ENCODE measurements at places on chromosomes 3 and 15.
A peak's percentile ranks its signal among the peaks of the same experiment; 100 is the strongest.

GRCh38 chr15:93102211-93102610 is 13.2 kb upstream of the RGMA start:
- DNase-seq, result no peak

GRCh38 chr3:186784820-186785494 is 1.6 kb downstream of the EIF4A2 start:
- no peak for DNase-seq

GRCh38 chr3:135897715-135898114 is 67.8 kb upstream of the PPP2R3A start:
- DNase-seq, result no peak

DNA sequence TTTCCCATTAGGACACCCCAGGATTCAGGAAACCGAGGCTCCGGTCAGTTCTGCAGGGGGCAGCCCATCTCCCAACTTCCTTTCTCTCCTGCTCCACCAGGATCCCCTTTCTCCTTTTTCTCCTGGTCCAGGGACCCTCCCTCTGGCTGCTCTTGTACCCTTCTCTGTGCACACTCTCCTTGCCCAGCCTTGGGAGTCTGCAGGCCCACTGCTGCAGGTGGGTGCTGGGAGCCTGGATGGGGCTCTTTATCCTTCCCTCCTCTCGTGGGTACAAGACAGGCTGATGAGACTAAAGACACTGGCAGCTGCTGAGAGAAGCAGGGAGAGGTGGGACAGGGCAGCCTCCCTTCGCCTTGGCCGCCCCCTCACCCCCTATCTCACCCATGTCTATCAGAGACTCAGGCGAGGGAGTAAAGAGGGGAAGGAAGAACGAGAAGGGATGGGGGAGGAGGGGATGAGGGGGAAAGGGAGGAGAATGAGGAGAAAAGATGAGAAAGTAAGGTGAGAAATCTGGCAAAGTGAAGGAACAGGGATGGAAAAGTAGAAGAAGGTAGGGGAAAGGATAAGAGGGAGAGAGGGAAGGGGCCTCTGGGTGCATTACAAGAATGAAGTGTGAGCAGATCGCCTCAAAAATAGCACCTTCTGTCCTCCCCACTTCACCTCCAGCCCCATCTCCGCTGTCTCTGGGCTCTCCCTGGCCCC is 45.2 kb downstream of the ITGA11 start:
- DNase-seq, result no peak

DNA sequence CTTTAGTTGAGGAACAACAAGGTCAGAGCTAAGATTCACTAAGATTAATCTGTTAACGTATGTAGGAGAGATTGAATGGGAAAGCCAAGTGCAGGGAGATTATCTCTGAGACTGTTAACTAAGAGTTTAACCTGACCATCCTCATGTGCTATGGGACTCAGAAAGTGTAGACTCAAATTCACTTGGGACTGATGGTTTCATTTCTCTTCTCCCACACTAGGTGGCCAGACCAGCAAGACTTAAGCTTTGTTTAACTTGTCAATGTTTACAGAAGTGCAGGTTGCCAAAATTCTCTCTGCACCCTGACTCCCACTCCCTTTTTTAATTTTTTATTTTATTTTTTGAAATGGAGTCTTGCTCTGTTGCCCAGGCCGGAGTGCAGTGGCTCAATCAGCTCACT is 6.3 kb upstream of the HEXA start:
- no peak for DNase-seq

GRCh38 chr15:34654625-34655024 is 71.2 kb upstream of the GOLGA8B start:
- DNase-seq, result no peak

DNA sequence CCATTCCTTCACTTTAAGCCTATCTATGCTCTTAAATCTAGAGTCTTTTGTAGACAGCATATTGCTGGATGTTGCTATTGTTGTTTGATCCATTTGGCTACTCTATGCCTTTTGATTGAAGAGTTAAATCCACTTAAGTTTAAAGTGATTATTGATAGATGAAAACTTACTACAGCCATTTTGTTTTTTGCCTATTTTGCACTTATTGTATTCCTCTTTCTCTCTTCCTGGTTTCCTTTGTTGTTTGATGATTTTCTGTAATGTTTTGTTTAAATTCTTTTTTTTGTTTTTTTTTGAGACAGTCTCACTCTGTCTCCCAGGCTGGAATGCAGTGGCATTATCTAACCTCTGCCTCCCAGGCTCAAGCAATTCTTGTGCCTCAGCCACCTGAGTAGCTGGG is 19.8 kb downstream of the IQCF6 start:
- DNase-seq, result no peak

DNA sequence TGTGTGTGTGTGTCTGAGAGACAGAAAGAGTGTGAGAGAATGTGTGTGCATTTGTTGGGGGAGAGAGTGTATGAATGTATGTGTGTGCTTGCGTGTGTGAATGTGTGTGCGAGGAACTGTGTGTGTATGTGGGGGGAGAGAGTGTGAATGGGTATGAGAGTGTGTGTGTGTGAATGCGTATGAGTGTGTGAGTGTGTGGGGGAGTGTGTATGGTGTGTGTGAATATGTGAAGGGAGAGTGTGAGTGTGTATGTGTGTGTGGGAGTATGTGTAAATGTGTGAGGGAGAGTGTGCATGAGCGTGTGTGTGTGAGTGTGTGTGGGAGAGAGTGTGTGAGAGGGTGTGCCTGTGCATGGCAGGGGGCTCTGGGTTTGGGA is 79.8 kb upstream of the ABHD17C start:
- DNase-seq, result no peak

GRCh38 chr3:123150449-123151215 is 51.1 kb upstream of the SEC22A start:
- no peak for DNase-seq

- no peak for DNase-seq
These were observed 68.0 kb upstream of the SLC6A11 start for GRCh38 chr3:10748040-10748439.

DNA sequence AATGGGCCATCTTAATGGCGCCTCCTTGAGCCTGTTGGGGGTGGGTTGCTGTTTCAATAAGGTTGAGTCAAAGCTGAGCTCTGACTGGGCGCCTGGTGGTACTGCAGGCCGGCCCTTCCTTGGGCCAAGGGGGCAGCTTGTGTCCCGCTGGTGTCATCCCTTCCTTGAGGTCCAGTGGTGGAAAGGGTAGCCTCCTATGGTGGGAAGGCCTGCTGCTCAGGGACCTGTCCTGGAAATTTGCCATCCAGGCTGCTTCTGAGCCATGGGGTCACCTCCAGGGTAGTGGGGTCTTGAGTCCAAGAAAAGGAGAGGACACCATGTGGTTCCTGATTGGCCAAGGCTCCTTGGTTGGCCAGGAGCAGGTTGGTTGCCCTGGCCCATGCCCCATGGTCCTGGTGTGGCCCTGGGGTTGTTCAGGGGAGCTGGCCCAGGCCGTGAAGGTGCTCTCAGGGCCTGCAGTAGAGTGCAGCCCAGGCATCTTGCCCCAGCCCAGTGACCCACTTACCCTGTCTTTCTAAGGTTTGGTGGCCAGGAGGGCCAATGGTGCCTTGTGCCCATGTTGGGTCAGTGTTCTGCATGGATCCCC is 188.7 kb downstream of the UBE3A start:
- DNase-seq, result no peak

GRCh38 chr3:25610167-25610566 is 54.5 kb downstream of the TOP2B start:
- no peak for DNase-seq

GRCh38 chr3:124699051-124699450 is 31.2 kb upstream of the UMPS start:
- no peak for DNase-seq

- DNase-seq, result no peak
These were observed 32.9 kb downstream of the PLCH1 start for GRCh38 chr3:155712008-155712407.

GRCh38 chr3:185992831-185993374 is 55.1 kb upstream of the TRA2B start:
- DNase-seq, result no peak

- no peak for DNase-seq
These were observed 84.1 kb downstream of the MEIS2 start for GRCh38 chr15:37016231-37016630.

GRCh38 chr3:61814674-61815073 is 253.3 kb downstream of the PTPRG start:
- no peak for DNase-seq

DNA sequence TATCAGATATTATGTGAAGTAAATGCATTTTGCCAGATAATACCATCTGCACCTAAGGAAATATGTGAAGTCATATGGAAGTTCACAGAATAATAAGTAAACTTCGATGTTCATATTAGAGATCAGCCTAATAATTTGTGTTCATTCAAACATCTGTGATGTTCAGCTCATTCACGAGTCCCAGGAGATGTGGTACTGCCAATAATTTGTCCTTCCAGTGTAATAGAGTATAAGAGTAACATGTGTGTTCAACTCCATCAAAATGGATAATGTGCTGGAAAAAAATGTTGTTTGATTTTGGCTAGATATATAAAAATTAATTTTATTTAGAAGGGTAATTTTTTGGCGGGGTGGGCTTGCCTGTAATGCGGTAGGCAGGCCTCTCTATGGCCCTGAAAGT is 75.4 kb upstream of the ARL6 start:
- DNase-seq, result no peak

DNA sequence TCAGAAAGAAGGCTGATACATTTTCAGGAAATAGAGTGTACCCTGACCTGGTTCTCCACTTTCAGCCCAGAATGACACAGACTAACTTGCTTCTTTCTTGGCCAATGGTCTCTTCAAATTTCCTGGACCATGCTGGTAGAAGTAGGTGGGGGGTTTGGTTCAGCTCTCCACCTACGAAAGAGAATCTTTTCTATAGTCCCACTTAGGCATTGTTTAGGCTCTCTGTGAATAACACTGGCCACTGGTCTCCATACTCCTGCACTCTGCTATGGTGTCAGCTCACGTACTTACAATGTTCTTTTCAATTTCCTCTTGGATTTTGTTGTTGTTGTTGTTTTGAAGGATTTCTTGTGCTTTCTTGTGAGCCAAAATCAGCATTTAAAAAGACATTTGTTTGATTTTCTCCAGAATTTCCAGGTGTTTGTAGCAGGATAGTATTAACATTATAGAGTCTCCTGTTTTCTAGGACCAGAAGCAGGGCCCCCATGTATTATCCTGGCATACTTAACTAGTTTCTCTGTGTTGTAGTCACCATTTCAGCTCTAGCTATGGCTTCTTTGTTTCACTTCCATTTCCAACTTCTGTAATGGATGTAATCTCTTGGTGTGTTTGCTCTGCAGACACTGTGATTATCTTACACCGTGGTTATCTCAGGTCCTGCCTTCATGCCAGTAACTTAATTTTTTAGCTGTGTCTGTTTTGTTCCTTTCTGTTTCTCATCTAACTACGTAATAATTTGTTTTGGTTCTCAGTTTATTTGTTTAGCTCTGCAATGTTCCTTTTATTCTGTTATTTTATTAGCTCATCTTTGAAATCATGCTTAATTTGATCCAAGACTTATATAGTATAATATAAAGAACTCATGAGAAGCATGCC is 61.4 kb downstream of the CHRNA7 start:
- DNase-seq, result no peak

DNA sequence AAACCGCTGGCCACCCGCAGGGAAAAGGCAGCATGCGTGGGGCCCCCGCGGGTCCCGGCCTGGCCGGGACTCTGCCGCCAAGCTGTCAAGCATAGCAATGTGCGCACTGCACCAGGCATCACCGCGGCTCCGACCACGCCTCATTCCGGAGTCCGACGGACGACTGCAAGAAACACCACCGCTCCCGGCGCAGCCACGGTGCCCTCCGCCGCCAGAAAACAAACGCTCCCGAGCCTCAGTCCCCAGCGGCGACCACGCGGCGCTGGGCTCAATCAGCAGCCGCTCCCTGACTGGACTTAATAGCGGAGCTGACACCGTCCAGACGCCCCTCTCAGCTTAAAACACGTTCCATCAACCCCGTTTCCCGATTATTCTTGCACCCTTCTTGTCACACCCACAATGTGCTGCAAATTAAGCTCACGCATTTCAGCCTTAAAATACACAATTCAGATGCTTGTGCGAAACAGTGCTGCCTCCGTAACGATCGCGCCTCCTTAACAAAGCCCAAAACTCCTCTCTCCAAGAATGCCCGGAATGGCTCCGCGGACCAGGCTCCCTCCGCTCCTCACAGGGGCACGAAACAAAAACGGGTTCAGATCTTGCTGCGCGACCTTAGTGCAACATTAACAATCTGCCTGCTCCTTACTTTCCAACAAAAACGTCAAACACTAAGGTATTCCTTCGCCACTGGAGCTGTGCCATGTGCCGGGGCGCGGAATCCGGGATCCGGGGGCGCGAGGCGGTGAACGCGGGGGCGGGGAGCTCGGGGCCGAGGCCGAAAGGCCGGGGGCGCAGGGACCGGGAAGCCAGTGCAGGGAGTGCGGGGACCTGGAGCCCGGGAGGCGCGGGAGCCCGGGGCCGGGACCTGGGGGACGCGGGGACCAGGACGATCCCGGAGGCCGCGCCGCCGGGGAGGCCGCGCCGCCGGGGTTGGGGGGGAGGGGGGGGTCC is 655 bp downstream of the CYFIP1 start:
- DNase-seq, result peak; percentile 9

DNA sequence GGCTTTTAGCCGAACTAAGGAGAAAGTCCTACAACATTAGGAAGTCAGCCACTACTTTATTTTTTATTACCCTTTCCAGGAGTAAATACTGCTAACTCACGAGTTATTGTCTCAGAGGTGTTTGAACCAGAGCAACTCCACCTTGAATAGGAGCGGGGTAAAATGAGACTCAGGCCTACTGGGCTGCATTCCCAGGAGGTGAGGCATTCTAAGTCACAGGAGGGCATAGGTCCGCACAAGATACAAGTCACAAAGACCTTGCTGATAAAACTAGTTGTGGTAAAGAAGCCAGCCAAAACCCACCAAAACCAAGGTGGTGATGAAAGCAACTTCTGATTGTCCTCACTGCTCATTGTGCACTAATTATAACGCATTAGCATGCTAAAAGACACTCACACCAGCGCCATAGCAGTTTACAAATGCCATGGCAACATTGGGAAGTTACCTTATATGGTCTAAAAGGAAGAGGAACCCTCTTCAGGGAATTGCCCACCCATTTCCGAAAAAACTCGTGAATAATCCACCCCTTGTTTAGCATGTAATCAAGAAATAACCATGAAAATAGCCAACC is 555.9 kb downstream of the IGSF11 start:
- DNase-seq, result no peak

- no peak for DNase-seq
These were observed 604 bp downstream of the CCPG1 start for GRCh38 chr15:55407498-55408011.
